Esophagus squamous epithelium (tissue), 5 donors: ENCODE measurements at places on chromosomes 7 and 10.

GRCh38 chr7:27619492-27619891 is 43.2 kb downstream of the HIBADH start:
- DNase-seq: no peak

GRCh38 chr10:120715171-120715570 is 136.0 kb upstream of the WDR11 start:
- DNase-seq: no peak

GRCh38 chr7:117283779-117284178 is 39.1 kb downstream of the WNT2 start:
- DNase-seq: no peak

DNA sequence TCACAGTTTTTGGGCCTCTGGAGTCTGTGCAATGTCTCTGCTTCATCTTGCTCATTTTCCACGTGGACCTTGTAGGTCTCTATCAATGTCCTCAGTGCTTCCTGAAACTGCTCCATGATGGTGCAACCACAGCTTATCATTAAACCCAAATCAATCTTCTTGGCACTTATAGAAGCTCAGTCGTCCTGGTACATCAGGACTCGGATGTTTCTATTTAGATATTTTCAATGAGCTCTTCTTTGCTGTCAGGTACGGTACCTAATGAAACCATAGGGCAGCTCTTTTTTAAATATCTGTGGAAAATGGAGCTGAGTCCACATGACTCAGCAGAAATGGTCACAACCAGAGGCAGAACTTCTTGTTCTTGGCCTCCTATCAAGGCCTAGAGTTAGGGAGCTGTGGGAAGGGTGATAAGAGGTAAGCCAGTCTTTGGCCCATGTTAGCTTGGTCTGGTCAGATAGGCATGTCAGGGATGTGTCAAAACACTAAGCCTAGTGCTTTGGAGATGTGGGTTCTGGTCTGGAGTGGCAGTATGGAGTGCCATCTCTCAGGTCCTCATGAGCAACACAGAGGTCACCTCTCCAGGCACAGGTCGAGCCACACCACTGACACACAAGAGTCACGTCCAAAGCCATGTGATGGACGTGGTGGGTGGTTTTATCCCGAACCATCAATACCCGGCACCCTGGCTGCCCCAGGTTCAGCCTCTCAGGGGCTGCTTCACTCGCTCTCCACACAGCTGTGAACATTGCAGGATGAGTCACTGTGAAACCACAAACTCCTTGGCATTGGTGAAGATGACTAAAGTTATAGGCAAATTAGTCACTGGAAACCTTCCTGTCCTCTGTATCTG is 87.0 kb downstream of the TBXAS1 start:
- no peak for DNase-seq

DNA sequence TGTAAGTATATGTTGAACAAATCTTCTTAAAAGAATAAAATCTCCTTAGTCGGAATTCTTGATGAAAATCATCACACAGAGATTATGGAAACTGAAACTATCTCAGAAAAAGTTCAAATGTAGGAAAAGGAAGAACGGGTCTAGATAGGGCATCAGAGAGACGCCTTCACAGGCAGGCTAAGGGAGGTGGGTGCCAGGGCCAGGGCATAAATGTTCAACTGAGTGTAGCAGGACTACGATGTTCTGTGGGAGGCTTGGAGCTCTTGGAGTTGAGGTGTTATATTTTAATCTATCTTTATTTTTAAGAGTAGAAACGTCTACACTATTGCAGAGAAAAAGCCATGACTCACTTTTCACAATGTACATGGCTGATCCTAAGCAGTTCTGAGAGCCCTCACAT is 101.2 kb downstream of the RSU1 start:
- DNase-seq: no peak

- no peak for DNase-seq
These were observed 67.8 kb downstream of the EMX2 start for GRCh38 chr10:117610321-117610720.

- no peak for DNase-seq
These were observed 880 bp upstream of the ELN start for GRCh38 chr7:74026903-74027682.

DNA sequence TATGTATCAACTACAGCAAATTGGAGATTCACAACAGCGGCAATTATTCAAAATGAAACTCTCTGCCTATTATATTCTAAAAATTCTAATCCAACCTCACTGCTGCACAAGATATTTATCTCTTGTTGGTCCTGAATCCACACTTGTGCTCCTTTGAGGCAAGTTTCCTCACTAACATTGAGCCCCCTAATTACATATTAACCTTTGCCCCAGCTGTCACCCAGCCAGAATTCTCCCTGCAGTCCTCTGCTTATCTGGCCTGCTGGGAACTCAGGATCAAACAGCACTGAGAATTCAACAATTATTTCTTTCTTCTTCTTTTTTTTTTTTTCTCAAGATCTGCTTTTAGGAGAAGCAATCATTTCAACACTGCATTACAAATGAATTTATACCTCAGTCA is 21.5 kb upstream of the PLAC9 start:
- DNase-seq: no peak

- no peak for DNase-seq
These were observed 44.4 kb downstream of the CTTNBP2 start for GRCh38 chr7:117828825-117829224.

DNA sequence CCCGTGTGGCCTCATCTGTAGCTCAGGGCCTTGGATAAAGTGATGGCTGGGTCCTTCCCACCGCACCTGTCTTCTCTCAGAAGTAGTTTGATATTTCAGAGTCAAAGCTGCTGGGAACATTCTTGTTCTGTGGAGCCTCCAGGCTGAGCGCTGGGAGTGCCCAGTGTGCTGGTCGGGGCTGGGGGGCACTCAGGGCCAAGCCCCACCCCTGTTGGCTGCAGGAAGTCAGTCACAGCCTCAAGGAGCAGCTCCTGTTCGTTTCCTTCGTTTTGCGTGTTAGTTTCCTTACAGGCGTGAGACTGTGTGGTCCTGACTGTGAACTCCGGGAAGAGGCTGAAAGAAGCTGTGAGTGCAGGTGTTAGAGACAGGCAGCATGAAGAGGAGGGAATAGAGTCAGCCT is 33.2 kb downstream of the POR start:
- no peak for DNase-seq

- no peak for DNase-seq
These were observed 65.8 kb downstream of the ATXN7L1 start for GRCh38 chr7:105810556-105810955.

DNA sequence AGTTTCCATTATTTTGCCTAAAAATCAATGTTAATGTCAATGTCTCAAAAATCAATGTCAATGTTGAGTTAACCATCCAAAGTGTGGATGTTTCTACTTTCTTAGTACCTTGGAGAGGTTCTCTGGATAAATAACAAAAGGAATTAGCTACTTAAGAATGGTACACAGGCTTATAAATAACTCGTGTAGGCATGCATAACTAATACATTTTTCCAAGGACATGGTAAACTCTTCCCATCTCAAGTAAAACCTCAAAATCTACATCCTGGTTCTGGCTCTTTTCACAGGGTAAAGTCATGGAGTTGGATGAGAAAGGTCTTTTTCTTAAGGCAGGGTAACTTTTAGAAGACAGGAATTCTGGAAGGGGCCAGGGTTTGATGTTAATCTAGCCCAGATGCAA is 59.9 kb downstream of the CAV1 start:
- DNase-seq: no peak

- DNase-seq: no peak
These were observed 98.7 kb upstream of the MBL2 start for GRCh38 chr10:52871191-52871843.

GRCh38 chr10:45000138-45000751 is 478 bp upstream of the ZNF22 start:
- no peak for DNase-seq

DNA sequence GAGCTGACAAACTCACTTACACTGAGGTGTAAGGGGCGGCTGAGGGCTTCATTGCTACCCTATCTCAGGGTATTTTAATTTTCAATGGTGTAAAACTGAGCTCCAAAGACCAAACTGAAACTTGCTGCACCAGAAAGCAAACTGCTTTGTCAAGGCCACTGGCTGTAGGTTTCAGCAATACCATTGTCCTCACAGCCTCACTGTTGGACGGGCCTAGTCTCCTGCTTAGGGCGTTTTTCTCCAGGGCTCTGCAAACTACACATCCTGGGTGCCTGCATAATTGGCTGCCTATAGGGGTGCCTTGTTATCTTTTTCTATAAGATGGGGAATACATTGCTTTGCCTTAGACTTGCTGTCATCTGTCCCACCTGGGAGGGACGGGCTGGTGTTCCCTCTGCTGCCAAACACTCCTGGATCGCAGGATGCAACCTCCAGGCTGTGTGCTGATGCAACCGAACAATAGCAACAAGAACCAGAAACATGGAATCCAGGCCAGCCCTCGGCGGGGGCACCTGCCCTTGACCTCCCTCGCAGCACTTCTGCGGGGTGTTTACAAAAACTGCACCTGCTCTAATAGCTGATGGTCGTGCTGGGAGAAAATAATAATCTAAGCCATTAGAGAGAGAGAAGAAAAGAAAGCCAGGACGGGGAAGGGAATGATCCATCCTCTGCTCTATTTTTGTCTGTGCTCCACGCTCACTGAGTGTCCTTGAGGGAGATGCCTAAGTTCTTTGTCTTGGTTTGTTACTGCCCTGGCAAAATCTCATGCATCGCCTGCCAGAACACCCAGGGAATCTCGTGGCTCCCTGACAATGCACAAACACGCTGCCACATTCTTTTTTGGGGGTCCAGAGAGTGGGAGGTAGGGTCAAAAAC is 104.5 kb downstream of the GALNT17 start:
- DNase-seq: no peak

DNA sequence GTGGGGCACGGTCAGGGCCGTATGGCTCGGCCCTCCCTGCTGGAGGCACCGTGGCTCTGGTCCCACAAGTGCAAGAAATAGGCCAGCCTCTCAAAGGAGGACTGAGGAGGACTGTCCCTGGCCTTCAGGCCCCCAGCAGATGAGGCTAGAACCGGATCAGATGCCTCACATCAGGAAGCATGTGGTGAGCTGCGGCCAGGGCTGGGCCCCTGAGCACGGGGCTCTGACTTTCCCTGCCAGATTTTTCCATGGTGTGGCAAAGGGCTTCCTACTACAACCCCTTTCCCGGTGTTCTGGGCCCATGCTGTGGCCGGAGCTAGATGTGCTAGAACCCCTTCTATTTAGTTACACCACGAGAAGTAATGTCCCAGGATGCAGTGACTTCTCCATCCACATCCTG is 100.4 kb downstream of the TCERG1L start:
- DNase-seq: no peak

- no peak for DNase-seq
These were observed 757 bp downstream of the RAB19 start for GRCh38 chr7:140404565-140405065.

DNA sequence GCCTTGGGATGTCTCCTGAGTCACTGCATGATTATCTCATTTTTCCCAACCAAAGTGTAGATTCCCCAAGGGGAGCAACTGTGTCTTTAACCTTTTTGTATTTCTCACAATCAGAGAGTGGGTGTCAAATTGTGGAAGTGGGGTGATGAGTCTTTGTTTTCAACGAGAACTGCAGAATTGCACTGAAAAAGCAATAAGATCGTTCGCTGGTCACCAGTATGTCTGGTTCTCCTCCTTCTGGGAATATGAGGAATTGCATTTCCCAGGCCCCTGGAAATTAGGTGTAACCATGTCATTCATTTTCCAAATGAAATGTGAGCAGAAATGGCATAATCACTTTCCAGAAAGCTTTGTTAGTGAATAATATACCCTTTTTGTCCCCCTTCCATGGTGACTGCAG is 326.9 kb downstream of the GPAM start:
- no peak for DNase-seq

DNA sequence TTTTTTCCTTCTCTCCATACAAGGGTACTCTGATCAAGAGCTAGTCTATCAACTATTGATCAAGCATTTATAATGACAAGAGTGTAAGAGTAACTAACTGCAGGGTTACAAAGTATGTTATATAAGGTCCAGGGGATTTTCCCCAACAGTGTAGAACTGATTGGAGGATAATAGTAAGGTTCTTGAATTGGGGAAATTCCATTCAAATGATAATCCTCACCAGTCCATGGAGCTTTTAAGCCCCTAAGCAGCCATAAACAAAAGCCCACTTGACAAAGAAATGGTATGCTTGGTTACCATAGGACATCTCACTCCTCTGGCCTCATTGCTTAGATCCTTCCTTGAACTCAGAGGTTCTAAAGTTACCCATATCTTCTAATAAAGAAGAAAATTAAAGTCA is 8.2 kb downstream of the YME1L1 start:
- DNase-seq: no peak

DNA sequence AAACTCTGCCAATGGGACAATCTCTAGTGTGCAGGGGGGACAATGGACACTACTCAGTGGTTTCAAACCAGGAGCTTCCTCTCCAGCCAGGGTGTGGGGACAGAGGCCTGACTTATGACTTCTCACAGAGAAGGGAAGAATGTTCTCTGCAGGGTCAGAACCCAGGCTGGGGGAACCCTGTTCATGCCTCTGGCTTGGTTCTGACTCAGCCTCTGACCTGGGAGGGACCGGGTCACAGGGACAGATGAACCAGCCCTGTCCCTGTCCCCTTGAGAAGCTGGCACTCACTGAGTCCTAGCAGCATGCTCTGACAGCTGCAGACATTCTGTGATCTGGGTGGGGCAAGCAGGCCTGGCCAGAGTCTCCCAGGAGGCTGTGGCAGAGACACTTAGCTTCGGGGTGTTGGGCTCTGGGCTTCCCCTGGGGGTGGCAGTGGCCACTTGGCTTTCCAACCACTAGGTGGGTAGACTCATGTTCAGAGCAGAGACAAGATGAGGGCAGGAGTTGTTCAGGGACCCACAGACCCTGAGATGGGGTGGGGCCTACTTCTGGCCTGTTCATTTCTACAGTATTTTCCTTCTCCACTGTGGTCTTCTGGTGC is 13.6 kb downstream of the TSPAN15 start:
- DNase-seq: no peak

GRCh38 chr10:131059881-131060280 is 251.6 kb downstream of the TCERG1L start:
- DNase-seq: no peak
